ENCODE measurements at places on chromosomes 13 and 19.
A peak's percentile ranks its signal among the peaks of the same experiment; 100 is the strongest.

- peak; percentile 64 for DNase-seq
These were observed 371.9 kb downstream of the KCNRG start for GRCh38 chr13:50387051-50387581.

GRCh38 chr13:20580257-20580656, 13.3 kb downstream of the IFT88 start:
- no peak for DNase-seq

DNA sequence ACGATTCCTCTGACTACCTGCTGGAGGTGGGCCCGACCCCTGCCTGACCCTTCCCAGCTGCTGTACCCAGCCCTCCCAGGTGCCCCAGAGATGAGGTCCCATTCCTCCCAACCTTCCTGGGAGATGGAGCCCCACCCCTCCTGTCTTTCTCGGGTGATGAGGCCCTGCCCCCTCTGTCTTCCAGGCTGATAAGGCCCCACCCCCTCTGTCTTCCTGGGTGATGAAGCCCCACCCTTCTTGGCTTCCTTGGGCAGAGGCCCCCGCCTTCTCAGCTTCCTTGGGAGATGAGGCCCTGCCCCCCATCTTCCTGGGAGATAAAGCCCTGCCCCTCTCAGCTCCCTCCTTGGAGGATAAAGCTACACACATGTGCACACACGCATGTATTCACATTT, 47.9 kb downstream of the CERS4 start:
- no peak for DNase-seq

- no peak for DNase-seq
These were observed 289.8 kb upstream of the SOX21 start for GRCh38 chr13:95002126-95002525.

DNA sequence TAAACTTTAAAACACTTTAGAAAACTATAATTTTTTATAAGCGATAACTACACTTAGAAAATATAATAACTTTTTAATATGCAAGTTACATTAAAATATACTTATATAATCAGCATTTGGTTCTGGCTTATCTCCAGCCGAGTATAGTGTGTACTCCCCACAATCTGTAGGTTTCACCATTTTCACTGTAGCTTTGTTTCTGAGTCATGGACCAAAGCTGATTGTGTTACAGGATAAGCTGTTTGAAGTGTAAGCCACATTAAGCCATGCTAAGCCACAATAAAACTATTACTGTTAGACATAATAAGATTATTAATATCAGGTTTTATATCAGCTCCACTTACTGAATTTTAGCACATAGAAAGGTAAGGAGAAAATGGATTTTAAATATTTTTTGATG, 43.8 kb downstream of the CCDC122 start:
- peak; percentile 43 for DNase-seq

GRCh38 chr19:13833330-13834243, 38.3 kb downstream of the ZSWIM4 start:
- peak; percentile 73 for DNase-seq

GRCh38 chr13:73290844-73291243, 232.0 kb downstream of the KLF5 start:
- DNase-seq: no peak

- peak; percentile 43 for DNase-seq
These were observed 9.1 kb upstream of the DPP9 start for GRCh38 chr19:4732680-4733114.

- no peak for DNase-seq
These were observed 384.4 kb downstream of the DLEU7 start for GRCh38 chr13:50459046-50459445.

DNA sequence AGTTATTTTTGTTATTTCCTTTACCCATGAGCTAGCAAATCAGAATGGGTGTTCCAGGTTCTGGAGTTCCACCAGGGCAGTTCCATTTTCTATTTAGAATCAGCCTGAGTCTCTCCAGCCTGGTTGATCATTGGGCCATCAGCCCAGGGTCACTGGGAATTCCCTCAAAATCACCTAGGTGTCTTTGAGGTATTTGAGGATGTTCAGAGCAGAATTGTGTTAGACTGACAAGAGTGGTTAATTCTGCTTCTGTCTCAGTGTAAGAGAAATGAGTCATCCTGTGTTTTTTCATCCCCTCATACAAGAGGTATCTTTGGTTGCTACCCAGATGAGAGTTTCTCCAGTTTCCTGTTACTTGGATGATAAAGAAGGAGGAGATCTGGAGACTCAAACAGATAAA, 11.7 kb downstream of the ZNF66 start:
- DNase-seq: no peak

DNA sequence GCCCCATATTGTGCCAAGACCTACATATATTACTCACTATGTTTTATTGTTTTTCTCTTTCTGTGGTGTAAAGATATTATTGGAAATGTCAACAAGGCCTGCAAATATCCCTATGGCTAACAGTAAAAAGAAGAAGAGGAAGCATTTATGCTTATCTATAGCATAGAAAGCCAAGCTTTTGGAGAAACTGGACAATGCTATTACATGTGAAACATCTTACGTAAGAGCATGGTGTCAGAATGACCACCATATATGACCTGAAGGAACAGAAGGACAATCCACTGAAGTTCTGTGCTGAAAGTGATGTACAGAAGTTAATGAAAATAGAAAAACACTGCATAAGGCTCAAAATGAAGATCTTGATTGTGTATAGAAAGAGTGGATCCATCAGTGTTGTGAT, 145.2 kb downstream of the KCTD12 start:
- no peak for DNase-seq

DNA sequence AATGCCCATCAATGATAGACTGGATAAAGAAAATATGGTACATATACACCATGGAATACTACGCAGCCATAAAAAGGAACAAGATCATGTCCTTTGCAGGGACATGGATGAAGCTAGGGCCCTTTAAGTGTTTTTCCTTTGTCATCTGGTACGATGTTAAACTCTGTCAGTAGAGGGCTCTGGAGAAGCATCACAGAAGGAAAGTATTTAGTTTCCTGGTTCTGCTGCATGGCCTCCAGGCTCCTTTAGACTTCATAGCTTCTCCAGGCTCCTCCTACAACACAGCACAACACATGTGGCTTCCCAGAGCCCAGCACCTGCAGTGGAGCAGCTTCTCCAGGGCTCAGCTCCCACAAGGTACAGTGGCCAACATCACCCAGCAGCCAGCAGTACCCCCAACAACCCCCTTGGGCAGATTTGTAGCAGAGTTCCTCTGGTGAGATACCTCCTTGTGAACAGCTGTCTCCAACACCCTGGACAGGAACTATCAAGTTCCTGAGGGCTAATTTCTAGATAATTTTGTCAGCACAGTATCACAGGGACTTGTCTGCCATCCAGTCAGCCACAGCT, 63.4 kb downstream of the KCTD12 start:
- DNase-seq: peak; percentile 43

GRCh38 chr19:28595722-28596480, 617.0 kb downstream of the UQCRFS1 start:
- DNase-seq: no peak

DNA sequence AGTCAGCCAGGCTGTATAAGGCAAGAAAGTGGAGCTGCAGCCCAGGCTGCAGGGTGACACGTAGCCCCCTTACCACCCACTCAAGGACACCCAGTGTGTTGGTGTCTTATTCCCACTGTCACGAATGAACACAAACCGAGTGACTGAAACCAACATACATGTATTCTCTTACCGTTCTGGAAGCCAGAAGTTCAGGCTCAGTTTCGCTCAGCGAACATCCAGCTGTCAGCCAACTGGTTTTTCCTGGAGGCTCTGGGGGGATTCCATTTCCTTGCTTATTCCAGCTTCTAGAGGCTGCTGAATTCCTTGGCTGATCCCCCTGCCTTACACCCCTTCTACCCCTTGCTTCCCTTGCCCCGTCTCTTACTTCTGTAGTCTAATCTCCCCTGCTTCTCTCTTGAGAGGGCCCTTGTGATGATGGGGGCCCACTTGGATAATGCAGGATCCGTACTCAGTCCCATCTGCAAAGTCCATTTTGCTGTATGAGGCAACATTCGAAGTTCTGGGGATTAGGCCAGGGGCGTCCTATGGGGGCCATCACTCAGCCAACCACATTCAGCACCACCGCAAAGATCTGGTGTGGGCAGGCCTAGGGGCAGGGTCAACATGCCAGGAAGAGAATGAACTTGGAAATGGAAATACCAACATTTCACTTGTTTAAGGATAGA, 47.3 kb upstream of the MTIF3 start:
- no peak for DNase-seq

DNA sequence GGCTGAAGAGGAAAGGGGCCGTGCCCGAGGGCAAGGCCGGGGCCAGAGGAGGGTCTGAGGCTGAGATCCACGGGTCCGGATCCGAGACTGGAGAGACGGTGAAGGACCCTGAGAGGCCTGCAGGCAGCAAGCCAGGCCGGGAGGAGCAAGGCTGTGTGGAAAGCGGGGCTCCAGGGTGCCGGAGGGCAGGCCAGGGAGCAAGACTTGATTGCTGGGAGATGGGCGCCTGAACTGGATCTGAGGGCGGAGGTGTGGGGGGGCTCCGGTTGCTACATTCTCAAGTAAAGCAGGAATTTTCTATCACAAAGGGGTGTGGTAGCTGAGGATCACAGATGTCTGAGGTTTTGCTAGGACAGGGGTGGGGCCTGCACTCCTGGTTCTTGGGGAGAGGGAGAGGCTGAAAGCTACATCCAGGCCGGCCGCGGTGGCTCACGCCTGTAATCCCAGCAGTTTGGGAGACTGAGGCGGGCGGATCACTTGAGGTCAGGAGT, 3.8 kb downstream of the MAMSTR start:
- no peak for DNase-seq

DNA sequence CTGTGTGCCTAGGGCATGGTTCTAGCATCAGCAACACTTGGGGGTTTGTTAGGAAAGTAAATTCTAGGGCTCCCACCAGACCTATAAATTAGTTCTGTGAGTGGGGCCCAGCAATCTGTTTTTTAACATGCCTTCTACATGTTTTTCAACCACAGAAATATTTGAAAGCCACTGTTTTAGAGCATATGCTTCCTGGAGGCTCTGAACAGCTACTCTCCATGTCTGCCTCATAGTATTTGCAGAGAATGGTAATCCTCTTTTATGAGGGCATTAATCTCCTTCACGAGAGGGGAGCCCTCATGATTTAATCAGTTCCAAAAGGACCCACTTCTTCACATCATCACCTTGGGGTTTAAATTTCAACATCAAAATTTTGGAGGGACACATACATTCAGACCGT, 6.0 kb downstream of the SPATA13 start:
- no peak for DNase-seq

DNA sequence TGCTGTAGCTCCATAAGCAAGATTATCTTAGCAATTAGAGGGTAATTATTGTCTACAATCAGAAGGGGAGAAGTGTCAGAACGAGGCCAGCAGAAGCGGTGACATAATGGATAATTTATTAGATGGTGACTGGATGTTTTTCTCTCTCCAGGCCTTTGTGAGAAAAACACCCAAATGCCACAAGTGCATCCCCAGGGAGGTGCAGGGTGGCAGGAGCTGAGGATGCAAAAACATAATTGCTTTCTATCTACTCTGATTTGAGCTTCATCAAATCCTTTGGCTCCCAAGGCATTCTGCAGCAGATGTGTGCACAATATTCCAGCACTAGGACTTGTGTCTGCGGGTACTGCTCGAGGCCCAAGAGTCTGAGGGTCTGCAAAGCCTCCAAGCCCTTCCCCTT, 220.1 kb upstream of the SERP2 start:
- DNase-seq: no peak

DNA sequence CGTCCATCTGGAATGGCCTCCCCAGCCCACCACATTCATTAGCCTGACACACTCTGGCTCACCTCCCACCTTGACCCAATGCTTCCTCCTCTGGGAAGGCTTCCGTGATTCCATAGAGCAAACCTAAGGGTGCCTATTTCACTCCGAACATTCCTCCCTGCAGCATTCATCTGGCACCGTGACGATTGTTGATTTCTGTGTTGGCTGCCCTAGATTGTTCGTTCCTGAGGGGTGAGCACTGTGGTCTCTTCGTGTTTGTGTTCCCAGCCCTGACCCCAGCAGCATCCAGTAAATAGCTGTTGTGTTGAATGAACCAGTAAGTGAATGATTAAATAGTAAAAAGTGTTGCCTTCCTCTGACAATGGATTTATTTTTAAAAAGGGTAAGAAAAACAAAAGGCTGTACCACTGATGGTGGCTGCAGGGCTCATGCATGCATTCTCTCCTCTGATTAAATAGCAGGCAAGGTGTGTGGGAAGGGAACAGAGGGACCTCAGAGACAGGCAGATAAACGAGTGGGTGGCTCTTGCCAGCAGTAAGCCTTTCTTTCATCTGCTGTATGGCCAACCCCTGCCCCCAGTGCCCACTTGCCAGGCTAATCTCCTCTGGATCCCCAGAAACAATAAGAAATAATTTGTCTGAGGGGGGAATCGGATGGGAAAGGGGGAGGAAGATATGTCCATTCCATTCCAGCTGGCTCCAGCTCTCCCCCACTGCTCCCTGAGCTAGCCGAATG, 48.4 kb upstream of the CACNA1A start:
- DNase-seq: no peak

DNA sequence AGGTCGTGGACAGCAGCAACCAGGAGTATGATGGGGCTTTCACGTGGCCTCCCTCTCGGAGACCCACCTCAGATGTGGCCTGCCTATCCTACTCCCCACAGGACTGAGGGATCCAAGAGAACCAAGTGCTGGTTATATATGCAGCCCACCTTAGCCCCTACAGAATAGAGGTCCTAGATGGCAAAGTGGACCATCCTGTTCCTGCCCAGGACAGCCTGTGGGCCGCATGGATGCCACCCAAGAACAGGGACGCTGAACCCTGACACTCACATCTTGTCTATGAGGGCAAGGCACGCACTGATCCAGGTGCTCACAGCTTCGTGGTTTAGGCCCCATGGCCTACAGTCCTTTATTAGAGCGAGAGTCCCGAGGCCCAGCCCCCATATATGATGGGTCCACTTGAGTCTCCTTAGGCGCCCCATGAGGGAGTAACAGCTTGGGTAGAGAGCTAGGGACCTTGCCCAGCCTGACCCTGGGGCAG, 1.5 kb upstream of the SLC27A5 start:
- no peak for DNase-seq

DNA sequence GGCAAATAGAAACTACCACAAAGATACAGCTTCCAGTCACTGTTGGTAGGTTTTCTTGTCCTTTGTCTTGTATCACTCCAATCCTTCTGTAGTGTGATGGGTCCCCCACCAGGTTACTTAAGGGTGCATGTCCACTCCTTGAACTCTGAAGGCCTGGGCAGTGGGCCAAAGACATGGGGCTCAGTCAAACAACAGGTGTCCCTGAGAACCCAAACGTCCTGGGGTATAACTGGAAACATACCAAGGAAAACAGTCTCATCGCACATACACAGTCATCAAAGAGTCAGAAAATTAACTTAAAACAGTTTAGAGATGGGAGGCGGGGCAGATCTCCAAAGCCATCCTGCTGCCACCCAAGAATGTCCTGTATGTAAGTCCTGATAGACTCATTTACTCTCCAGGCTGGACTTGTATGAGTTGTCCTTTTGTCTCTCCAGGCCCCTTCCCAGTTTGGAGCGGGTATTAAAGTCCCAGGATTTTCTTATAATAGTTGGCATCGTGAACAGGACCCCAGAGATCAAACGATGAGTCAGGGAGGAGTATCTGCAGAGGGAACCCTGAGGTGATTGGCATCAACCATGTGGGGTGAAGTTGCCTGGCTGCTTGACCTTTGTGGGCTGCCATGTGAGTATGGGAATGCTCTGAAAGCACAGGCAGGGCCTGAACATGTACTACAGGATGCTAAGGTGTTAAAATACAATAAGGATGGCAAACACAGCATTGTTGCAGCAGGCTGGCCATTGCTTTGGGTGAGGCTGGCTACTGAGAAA, 613.2 kb upstream of the KLF12 start:
- no peak for DNase-seq

All from bronchial epithelial cell (primary cell).